Activated T-helper 1 cell treated with anti-CD3 and anti-CD28 coated beads, Interleukin-12 subunit alpha, Interleukin-12 subunit beta, Interleukin-2, Interleukin-4 antibody, amounts not matched to agents 30 ng/mL and 10 ng/mL and 1 ng/mL, durations not matched to agents 14 hours and 24 hours and 36 hours (primary cell): ENCODE measurements at places on chromosomes 3 and 15.

DNA sequence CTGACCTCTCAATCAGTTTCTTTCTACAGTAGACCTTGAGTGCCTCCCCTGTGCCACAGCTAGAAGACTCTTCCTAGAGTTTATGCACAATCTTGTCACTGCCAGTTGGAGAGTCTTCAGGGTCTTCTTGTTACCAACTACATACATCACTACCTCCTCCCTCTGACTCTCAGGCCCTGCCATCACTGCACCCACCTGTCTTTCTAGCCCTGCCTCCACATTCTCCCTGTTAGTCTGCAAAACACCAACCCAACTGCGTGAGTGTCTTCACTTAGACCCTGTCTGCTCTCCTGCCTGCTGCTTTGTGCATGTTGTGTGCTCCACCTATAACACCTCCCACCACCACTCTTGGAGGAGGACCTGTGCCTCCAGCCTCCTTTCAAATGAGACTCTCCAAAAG is 34.4 kb downstream of the CLSTN2 start:
- no peak for DNase-seq

DNA sequence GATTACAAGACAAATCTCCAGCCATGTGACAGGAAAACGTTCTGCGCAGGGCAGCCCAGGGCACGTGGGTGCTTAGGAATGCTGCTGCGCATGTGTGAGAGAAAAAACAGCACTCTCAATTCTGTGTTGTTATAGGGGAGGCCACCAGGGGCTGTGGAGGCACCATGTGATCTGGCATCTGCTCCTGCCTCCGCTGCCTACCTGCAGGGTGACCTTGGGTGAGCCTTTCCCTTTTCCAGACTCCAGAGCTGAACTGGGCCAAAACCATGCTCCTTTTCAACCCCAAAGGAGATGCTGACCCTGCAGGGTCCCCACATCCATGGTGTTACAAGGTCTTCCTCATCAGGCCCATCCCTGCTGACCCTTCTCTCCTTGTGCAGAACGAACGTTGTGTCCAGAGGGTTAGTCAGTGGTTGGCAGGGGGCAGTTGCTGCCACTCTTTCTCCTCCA is 81.5 kb upstream of the RASGRF1 start:
- no peak for DNase-seq

DNA sequence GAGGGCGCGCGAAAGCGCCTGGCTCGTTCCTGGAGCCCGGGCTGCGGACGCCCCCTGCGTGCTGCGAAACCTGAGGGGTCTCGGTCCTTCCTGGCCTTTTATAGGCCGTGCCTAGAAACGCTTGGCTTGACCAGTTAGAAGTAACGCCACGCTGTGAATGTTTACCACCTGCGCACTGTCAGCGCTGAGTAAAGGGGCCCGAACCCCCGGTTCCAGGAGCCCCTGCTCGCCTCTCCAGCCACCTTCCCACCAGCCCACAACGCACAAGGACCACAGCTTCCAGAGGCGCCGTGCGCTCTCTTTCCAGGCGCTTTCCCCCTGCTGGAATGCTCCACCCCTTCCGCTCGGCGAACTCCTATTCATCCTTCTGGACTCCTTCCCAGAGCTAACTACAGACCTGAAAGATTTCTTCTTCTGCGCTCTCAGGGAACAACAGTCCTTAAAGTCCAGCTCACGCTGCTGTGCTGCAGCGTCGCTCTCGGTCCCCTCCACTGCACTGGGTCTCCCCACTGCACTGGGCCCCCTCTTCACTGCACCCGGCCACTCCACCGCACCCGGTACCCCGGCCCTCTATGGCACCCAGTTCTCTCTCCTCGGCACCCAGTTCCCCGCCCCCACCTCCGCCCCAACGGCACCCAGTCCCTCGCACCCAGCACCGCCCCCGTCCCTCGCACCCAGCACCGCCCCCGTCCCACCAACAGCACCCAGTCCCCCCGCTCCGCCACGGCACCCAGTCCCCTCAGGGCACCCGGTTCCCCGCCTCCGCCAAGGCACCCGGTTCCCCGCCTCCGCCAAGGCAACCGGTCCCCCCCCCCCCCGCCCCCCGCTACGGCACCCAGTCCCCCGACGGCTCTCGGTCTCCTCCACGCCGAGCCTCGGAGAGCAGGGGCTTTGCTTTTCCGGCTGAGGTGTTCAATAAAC is 69.8 kb downstream of the SQOR start:
- no peak for DNase-seq

- no peak for DNase-seq
These were observed 1187.6 kb downstream of the SI start for GRCh38 chr3:163890661-163891060.

DNA sequence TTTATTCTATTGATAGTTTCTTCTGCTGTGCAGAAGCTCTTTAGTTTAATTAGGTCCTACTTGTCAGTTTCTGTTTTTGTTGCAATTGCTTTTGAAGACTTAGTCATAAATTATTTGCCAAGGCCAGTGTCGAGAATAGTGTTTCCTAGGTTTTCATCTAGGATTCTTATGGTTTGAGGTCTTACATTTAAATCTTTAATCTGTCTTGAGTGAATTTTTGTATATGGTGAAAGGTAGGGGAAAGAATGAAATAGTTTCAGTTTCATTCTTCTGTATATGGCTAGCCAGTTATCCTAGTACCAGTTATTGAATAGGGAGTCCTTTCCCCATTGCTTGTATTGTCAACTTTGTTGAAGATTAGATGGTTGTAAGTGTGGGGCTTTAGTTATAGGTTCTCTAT is 10.6 kb upstream of the GCSAM start:
- no peak for DNase-seq

DNA sequence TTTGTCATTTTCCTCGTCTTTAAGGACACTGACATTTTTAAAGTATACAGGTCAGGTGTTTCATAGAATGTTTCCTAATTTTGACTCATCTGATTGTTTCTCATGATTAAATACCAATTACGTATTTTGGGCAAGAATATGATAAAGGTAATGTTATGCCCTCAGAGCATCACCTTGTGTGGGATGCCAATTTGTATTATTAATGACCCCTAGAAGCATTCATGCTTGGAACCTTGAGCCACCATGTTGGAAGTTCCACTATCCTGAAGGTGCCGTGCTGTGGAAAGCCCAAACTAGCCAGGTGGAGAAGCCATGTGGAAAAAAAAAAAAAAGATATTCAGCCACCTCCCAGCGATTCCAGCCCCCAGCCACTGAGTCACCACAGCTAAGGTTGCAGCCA is 19.1 kb upstream of the B4GALT4 start:
- DNase-seq = no peak

DNA sequence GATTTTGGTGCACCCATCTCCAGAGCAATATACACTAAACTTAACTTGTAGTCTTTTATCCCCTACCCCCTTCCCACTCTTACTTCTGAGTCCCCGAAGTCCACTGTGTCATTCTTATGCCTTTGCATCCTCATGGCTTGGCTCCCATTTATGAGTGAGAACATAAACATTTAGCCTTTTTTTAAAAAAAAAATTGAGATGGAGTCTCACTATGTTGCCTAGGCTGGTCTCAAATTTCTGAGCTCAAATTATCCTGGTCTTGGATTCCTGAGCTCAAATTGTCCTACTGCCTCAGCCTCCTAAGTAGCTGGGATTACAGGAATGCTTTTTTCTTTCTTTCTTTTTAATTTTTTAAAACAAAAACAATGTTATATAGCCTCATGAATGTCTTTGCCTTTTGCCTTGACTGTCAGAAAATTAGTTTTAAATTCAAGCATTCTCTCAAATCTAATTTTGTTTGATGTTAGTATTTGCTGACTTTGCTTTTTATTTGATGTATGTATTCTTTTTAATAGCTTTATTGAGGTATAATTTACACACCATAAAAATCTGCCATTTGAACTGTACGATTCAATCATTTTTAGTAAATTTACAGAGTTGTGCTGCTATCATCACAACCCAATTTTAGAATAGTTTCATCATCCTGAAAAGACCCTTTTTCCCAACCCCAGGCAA is 46.9 kb downstream of the NFKBIZ start:
- no peak for DNase-seq

DNA sequence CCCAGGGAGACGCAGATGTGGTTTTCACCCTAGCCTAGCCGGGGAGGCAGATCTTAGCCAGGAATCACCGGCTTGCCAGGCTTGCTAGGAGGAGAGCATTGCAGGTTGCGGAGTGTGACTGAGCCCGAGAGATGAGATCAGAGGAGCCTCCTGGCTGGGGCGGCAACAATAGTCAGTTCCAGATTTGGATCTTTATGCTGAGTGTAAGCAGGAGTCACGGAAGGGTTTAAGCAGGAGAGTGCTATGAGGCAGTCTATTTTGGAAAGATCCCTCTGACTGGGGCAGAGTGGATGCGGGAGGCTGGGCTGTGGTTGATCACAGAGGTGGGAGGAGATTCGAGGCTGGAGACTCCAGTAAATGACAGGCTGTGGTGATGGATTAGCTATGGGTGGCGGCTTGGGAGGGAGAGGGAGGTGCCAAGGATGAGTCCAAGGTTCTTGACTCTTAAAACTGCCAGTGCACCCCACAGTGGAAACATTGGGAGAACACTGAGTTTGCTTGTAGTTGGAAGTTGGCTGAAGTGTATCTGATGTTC is 10.4 kb upstream of the BAHD1 start:
- DNase-seq = no peak

DNA sequence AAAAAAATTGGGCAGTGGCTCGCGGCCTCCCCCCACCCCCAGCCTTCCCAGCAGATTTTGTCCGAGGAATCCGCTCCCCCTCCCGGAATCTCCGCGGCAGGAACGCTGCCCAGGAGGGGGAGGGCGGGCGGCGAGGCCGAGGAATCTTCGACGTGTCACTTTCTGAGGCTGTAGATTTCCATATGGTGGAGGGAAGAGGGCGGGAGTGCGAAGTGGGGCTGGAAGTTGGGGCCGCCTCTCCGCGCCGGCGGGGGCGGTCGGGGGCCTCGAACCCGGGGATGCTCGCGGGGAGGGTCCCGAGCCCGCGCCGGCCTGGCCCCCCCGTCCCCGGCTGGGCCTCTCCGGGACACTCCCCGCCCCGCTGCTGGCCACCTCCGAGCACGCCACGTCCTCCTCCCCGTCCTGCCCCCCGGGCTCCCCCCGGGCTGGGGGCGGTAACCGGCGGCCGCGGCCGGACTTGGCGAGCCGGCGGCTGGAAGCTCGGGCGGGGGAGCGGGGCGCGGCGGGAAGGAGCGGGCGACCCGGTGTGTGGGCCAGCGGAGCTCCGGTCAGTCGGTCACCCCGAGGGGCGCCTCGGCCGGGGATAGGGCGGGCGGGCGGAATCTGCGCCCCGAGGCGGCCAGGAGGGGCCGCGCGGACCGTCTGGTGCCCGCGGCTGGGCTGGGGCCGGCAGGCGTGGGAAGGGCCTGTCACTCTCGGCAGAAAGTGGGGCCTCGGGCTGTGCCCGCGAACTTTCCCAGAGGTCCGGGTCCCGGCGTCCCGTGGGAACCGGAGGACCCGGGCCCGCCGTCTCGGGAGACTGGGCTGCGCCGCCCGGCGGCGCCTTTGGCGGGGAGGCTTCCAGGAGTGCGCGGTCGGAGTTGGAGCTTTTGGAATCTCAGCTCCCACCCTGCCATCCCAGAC is 951 bp downstream of the FNDC3B start:
- peak; percentile 39 for DNase-seq

- DNase-seq = no peak
These were observed 254.7 kb downstream of the SOX2 start for GRCh38 chr3:181966393-181966792.
